AG08395 (cell line): ENCODE measurements at places on chromosomes 2 and 18.

- DNase-seq, result peak; percentile 82
These were observed 4.9 kb downstream of the UCN start for GRCh38 chr2:27303093-27304025.

GRCh38 chr18:11124054-11124453 lies 25.3 kb downstream of the PIEZO2 start:
- DNase-seq, result no peak

- DNase-seq, result no peak
These were observed 85.9 kb upstream of the RANBP2 start for GRCh38 chr2:108633409-108633808.

GRCh38 chr2:130819226-130819607 lies 17.5 kb upstream of the ARHGEF4 start:
- DNase-seq, result no peak

DNA sequence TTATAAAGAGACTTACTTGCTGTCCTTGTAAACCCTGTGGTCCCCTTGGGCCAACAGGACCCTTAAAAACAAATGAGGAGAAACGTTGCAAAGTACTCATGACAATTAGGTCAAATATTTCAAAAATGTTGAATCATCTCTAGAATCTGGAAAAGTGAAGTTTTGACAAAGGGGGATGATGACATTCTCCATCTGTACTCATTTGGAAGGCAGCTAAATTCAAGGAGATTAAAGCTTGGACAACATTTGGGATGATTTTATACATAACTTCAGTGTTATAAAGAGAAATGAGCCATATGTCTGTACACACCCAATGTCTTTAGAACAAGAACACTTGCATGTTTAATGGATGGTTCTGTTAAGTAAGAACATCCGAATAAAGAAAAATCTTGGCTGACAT lies 92.9 kb downstream of the COL5A2 start:
- DNase-seq, result peak; percentile 49

DNA sequence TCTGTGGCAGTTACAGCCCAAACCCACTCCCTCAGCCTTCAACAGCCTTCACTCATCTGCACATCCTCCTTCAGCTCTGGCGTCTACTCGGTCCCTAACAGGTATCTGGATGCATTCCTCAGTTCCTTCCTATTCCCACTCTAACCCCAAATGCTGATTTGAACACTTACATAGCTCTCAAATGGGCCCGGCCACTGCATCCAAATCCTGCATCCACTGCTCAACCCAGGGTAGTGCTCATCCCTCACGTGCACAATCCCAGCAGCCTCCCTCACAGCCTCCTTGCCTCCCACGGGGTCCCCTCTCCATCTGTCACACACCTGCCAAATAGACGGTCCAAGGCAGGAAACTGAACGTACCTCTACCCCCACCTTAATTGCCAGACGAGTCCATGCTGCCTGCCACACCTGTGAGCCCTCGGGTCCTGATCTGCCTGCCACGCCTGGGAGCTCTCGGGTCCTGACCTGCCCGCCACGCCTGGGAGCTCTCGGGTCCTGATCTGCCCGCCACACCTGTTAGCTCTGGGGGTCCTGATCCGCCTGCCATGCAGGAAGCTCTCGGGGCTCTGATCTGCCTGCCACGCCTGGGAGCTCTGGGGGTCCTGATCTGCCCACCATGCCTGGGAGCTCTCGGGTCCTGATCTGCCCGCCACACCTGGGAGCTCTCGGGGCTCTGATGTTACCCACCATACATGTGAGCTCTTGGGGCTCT lies 9.9 kb downstream of the OR6B3 start:
- no peak for DNase-seq

- DNase-seq, result no peak
These were observed 49.2 kb downstream of the CRIM1 start for GRCh38 chr2:36404754-36405153.

DNA sequence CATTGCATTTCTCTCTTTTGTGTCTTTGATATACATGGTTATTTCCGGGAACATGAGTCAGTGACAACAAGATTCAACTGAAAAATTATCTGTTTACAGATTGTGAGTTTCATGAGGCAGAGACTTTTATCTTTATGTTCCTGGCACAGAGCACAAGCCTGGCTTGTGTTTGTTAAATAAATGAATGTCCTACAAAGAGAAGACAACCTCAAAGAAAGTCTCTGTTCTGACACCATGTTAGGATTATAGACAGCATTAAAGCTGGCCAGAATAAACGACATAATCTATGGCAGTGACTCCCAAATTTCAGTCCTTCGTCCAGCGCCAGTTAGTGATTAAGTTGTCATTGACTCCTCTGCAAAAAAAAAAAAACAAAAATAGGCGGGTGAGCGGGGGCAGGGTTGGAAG lies 97.4 kb upstream of the DNAJC10 start:
- DNase-seq, result no peak

- DNase-seq, result no peak
These were observed 262.7 kb downstream of the MYCN start for GRCh38 chr2:16203069-16203468.

DNA sequence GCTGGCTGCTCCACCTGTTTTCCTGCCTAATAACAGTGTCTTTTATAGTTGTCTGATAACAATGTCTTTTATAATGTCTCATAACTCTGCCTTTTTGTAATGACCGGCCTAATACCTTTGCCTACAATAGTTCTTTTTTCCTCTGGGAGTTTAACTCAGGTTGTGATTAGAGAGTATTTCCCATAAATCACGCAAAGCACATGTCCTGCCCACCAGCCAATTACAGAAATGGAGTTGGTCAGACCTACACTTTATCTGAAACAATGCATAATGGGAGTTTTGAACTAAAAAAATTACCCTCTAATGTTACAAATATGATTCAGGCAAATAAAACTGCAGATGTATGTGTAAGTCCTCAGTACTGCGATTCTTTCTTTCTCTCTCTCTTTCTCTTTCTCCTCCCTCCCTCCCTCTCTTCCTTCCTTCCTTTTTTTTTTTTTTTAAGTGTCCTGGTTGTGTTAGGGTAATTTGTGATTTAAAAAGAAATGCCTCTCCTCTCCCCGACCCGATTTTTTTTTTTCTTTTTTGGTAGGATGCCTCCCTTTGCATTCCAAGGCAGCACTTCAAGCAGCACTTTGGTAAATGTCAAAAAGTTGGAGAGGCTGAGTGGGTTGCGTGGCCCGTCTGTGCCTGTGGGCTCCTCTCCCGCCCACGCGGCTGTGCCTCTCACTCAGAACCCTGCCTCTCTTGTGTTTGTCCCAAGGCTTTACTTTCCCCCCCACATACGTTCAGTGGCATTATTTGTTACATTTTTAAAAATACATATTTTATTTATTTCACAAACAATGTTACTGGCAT lies 147.3 kb downstream of the AGAP1 start:
- DNase-seq, result peak; percentile 31

DNA sequence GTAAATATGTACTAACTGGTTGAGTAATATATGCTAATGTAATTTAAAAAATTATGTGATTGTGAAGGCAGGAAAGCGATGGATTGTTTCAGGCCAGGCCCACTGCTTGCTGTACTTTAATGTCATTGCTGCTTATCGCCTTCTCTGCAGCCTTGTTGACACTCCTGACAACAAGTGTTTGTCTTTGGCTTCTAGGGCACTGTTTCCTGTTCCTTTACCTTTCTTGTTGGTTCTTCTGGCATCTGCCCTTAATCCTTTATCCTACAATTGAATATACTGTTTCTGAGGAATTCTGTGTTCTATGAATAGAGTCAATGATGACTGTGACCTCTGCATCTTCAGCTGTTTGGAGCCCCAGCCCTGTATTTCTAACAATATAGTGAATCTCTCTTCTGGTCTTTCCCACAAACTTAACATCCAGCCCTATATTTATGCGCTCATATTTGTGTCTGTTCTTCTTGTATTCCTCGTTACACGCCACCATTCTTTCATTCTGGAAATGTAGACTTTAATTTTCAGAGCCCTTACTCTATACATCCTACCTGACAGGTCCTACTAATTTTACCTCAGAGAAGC lies 17.6 kb downstream of the ACSL3 start:
- no peak for DNase-seq

GRCh38 chr2:229610333-229610732 lies 104.0 kb downstream of the DNER start:
- DNase-seq, result no peak

DNA sequence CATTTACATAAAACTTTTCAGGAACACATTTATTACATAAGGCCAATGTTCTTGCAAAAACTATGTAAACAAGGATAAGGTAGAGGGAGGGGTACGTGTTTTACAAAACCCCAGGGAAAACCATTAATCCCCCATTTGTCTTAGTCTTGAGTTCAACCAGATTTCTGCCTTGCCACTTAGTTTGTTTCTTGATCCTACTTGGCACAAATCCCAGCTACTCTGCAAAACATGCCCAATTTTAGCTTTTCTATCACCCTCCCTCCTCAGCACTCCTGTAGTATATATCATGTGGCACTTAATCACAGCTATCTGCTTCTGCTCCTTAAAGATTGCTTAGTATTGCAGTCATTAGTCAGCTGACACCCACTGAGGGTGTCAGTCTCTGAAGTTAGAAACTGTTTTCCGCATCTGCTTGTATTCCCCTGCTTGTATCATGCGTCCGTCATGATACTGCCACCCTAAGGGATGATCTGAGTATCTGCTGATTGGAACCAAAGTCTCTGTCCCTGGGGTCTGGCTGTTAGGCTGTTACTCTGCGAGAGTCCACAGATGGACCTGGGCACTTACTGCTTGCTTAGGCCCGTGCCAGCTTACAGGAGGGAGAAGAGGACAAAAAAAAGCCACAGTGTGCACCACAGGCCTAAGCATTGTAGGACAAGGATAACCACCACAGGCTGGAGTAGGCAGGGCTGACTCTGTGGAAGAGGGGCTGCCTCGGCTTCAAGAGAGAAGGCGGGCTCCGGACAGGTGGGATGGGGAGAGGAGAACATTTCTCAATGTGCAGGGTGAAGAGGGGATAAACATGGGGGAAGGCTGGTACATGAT lies 82.2 kb downstream of the EPAS1 start:
- no peak for DNase-seq

DNA sequence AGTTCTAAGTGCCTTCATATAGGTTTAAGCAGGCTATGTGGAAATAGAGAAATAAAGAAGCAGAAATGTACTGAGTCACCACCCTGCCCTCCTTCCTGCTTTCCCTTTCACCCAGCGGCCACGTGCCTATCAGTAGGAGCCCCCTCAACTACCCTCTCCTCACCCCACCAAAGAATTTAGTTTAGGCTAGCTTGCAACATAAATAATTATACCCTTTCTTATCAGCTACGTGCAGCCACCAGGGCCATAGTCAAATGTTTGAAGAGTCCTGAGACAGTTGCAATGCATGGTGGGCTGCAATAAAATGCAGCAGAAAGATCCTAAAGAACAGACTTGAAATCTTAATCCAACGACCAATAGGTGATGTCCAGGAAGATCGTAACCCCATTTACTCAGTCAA lies 101.2 kb downstream of the RTP5 start:
- DNase-seq, result no peak

DNA sequence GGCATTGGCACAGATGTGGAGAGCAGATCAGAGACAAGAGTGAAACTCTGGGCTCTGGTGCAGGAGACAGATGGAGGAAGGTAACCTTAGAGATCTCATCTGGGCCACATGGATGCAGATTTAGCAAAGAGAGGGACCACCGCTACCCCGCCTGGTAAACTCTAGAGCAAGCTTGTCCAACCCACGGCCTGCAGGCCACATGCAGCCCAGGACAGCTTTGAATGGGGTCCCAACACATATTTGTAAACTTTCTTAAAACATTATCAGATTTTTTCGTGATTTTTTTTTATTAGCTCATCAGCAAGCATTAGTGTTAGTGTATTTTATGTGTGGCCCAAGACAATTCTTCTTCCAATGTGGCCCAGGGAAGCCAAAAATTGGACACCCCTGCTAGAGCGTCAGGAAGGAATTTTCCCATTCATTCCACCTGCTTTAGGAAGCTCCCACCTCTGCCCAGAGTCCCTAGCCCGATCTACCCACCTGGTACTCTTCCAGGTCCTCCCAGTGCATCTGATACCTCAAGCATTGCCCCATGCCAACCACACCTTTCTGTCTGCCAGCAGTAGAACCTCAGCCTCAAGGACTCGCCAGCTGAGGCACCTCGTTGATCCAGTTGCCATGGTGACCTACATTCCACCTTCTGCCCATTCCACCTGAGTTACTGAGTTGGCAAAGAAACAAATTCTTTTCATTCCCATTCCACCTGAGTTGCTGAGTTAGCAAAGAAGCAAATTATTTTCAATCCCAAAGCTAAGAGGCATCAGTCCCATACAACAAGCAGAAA lies at the start of gene CIB4:
Gene CIB4, minus strand, starts transcription at position 586 of the 784 bp plus-strand sequence. Its CDS starts 52 bp downstream, at position 534.
- no peak for DNase-seq

DNA sequence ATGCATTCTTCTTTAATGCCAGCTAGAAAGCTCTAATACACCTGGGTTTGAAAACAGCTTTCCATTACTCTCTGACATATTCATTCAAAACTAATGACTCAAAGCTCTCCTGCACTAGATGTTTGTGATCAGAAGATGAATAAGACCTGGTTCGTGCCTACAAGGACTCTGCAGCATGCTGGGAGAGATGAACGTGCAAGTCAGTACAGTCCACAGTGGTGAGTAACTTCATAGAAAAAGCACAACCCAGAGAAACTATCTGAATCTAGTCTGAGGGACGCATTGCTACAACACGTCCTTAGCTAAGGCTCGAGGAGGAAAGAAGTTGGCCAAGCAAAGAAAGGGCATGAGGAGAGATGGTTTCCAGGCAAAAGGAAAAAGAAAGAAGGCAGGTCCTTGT lies 234.3 kb downstream of the OSR1 start:
- DNase-seq, result peak; percentile 78

GRCh38 chr2:68734688-68735525 lies at the start of gene ARHGAP25:
TSS of gene ARHGAP25 (plus strand) at chr2:68734811. CDS start at chr2:68735200, 389 bp downstream.
- no peak for DNase-seq

DNA sequence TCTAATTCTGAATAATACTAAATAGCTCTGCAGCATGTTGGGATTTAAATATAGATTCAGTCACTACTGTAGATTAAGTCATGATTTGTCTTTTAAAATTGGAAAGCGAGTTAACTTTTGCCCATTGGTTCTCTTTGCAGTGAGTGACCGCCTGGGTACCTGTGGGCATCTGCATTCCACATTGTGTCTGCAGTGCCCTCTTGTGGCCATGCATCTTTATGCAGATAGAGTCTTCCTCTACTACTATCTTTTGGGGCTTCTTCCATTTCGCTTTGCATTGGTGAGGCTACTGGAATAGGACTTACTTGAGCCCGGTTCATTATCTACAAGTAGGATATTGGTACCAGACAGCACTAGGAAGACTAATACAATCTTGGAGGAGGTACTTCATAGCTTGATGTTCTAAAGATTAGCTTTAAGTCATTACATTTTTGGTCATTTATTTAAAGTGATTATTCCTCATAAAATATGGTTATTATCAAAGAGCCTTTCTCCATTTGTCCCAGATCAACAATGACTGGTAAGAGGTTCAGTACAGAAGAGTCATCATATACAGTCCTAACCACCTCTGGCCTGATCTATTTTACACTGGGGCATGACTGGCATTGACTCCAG lies 203.0 kb downstream of the SOCS6 start:
- peak; percentile 61 for DNase-seq

- no peak for DNase-seq
These were observed 757.5 kb downstream of the DPP10 start for GRCh38 chr2:115199966-115200365.
